ENCODE measurements at places on chromosomes 7 and 10.

DNA sequence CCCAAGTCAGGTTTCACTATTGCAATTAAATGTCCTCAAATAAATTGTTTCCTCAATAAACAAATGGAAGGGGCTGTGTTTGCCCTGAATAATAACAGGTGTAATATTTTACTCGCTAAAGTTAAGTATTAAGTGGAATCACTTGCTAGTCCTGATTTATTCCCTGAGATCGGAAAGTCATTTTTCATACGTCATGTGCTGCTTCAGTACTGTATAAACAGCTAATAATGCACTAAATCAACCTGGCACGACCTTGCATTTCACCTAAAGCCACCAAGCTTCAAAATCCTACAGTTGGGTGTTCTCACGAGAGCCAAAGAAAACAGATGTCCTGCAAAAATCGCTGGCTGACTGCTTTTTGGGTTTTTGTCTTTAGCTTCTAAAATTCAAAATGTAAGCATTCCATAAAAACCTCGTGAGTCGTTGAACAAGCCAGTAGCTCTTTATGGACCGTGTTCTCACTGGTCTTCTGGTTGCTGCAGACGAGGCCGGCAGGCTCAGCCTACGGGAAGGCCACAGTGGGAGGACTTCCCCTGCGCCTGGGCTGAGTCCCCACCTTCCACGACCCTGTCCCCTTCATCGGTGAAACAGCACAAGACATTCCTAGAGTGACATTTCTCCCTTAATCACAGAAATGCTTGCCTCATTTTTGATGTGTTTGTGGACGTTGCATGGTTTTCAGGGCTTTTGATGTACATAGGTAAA is 17.9 kb upstream of the MNX1 start:
- no peak for DNase-seq

GRCh38 chr7:36775676-36776075 is 51.4 kb upstream of the AOAH start:
- no peak for DNase-seq

DNA sequence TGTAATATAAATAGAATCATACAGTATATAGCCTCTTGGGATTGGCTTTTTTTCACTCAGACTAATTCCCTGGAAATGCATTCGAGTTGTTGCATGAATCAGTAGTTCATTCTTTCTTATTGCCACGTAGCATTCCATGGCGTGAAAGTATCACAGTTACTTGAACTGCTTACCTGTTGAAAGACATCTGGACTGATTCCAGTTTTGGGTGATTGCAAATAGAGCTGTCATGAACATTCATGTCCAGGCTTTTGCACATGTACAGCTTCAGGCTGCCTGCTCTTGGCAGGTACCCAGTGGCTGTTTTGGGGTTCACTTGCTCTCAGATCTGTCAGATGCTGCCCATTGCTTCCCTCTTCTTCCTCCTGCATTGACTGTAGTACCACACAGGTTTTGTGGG is 54.9 kb downstream of the LRGUK start:
- no peak for DNase-seq

- no peak for DNase-seq
Measured at GRCh38 chr7:16035392-16035791, 348.9 kb upstream of the MEOX2 start.

GRCh38 chr7:102425639-102426267 is 7.6 kb upstream of the ORAI2 start:
- peak; percentile 83 for DNase-seq

GRCh38 chr7:114812570-114812969 is 109.3 kb upstream of the MDFIC start:
- no peak for DNase-seq

GRCh38 chr10:16341637-16342036 is 95.2 kb upstream of the PTER start:
- no peak for DNase-seq

DNA sequence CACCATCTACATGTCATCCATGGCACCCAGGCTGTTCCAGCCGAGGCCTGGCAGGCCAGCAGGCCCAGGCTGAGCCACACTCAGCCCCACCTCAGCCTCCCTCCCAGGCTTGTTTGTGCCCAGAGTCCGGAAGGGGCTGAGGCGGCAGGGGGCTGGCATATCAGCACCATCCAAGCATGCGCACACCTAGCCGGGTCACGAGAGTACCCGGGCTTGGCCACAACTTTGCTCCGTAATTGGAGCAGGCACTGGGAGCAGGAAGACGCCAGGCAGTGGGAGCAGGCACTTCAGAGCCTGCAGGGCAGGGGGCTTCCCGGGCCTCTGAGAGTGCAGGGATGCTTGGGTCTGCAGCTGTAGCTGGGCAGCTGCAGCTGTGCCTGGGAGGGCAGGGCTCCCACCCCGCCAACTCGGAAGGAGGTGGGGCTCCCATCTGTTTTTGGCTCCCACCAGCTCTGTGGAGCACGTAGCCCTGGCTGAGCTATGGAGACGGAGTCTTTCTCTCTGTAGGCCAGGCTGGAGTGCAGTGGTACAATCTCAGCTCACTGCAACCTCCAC is 15.2 kb upstream of the TSPAN15 start:
- no peak for DNase-seq

DNA sequence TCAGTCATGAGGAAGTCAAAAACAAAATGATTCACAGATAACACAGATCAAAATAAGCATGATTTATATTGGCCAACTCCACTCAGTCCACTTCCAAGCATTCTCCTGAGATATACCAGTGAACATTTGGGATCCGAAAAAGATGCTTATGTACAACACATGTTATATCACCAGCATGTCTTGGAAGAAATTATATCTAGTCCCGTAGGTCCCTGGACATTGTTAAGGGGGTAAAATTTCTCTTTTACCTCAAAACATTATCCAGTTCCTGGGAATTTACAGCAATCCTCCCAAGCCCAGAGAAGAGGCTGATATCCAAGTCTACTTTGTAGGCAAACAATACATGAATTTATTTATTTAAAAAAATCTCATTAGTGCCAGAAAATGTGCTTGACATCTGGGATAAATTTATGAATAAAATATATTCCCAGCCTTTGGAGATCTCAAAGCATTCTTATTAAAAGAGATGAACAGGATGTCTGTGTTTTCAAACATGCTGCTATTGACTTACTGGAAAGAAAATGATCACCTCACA is 582.2 kb upstream of the ZWINT start:
- DNase-seq, result no peak

DNA sequence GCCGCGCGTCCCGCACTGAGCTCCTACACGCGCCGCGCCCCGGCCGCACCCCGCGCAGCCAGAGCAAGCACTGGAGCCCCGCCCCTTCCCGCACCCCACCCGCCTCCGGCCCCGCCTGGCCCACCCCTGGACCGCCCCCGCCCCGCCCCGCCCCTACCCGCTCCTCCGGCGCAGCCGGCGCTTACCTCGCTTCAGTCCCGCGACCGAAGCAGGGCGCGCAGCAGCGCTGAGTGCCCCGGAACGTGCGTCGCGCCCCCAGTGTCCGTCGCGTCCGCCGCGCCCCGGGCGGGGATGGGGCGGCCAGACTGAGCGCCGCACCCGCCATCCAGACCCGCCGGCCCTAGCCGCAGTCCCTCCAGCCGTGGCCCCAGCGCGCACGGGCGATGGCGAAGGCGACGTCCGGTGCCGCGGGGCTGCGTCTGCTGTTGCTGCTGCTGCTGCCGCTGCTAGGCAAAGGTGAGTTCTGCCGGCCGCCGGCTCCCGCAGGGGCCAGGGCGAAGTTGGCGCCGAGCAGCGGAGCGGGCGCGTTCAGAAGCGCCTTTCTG is at the start of gene RET:
TSS of gene RET (plus strand) at position 194 of the 545 bp plus-strand sequence. CDS start at position 384, 190 bp downstream.
- DNase-seq, result peak; percentile 23

- DNase-seq, result peak; percentile 37
Measured at GRCh38 chr7:23490357-23491135, 20.3 kb upstream of the IGF2BP3 start.

GRCh38 chr10:73136627-73137026 is 26.4 kb downstream of the NUDT13 start:
- DNase-seq, result no peak

DNA sequence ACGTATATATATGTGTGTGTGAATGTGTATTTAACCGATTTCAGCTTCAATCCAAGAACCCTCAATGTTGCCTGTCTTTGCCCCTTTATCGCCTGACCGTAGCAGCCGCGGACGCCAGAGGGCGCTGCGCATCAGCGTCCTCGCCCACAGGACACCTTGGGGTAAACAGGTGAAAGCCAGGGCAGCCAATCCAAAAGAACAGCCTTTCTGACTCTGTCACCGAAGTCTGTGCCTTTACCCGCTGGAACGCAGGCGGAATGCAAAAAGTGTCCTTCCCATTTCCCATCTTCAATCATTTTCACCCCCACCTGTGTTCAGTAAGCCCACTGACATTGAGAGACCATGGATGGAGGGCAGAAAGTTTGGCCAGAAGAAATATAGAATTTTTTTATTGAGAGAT is 3.6 kb downstream of the NXPH1 start:
- peak; percentile 44 for DNase-seq

- no peak for DNase-seq
Measured at GRCh38 chr7:97595439-97595838, 136.4 kb upstream of the TAC1 start.

- no peak for DNase-seq
Measured at GRCh38 chr7:41478187-41478586, 224.7 kb downstream of the INHBA start.

GRCh38 chr10:130128062-130128781 is 8.0 kb upstream of the GLRX3 start:
- no peak for DNase-seq

DNA sequence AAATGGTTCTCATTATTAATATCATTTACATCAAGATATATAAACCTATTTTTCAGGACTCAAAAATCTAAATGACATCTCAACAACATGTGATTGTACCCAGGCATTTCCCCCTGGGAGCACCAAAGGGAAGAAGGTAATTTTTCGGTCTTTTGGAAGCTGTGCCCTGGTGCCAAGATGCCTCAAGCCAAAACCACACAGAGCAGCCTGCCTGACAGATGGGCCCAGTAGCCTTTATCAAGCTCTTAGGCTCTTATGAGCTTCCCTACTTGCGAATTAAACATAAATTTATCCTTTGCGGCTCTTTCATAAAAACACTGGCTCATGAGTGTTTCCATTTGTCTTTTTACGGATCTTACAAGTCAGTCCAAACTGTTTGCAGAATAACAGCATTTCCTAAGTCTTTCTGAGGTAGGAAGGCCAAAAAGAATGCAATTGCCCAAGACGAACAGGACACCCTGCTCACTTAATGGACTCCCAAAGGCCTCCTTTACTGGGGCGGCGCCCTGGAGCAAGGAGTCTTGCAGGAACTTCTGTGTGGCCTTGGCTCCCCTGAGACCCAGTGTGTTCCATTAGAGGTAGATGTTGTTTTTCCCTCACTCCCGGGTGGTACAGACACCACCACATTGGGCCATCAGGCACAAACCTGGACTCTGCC is 4.1 kb upstream of the RASSF4 start:
- no peak for DNase-seq
